Activated naive CD4-positive, alpha-beta T cell (primary cell): ENCODE measurements at places on chromosomes 5 and 9.

- DNase-seq: no peak
These were observed 53.4 kb upstream of the SNAPC3 start for GRCh38 chr9:15369238-15369637.

DNA sequence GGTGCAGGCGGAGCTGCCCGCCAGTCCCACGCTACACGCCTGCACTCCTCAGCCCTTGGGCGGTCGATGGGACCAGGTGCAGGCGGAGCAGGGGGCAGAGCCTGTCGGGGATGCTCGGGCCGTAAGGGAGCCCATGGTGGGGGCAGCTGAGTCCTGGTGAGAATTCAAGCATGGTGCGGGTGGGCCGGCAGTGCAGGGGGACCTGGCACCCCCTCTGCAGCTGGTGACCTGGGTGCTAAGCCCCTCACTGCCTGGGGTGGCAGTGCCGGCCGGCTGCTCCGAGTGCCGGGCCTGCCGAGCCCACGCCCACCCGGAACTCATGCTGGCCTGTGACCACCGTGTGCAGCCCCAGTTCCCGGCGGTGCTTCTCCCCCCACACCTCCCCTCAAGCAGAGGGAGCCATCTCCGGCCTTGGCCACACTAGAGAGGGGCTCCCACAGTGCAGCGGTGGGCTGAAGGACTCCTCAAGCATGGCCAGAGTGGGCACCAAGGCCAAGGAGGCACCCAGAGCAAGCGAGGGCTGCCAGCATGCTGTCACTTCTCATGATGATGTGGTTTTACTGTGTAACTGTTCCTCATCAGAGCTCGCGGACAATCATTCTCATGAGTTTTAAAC lies 228.9 kb upstream of the CDH9 start:
- no peak for DNase-seq

GRCh38 chr9:5949103-5949699 lies 58.5 kb downstream of the MLANA start:
- DNase-seq: no peak

GRCh38 chr9:38355517-38356120 lies 36.9 kb upstream of the ALDH1B1 start:
- no peak for DNase-seq

DNA sequence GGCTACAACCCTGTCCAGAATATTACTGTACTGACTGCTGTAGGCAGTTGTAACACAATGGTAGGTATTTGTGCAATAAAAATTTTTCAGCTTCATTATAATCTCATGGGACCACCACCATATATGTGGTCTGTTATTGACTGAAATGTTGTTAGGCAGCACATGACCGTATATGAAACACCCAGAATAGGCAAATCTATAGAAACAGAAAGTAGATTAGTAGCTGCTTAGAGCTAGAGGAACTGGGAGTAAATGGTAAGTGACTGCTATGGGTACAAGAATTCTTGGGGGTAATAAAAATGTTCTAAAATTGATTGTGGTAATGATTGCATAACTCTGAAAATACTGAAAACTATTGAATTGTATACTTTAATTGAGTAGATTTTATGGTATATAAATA lies 185.7 kb downstream of the ESM1 start:
- no peak for DNase-seq

- DNase-seq: no peak
These were observed 53.1 kb upstream of the TYRP1 start for GRCh38 chr9:12640016-12640587.

GRCh38 chr9:88458716-88459465 lies 70.6 kb downstream of the SPIN1 start:
- DNase-seq: no peak

GRCh38 chr9:8234316-8234715 lies 434.7 kb upstream of the DMAC1 start:
- DNase-seq: no peak

- no peak for DNase-seq
These were observed 78.9 kb upstream of the PAPPA start for GRCh38 chr9:116074658-116075057.

DNA sequence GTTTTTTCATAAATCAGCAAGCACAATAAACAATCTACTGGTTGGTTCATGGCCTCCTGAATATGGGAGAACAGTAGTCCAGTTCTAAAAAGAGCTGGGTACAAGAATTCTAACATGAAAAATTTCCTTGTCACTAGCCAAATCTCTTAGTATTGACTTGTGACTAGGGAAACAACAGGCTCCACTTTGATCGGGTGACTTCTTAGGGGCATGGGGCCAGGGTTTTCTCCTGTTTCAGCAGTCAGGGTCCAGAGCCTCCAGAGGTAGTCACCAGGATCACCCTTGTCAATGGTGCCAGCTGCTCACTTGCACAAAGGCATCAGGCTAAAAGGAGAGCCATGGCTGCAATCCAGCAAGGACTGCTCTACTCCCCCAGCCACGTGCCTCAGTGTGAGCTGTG lies 38.1 kb downstream of the LPAR1 start:
- DNase-seq: no peak

DNA sequence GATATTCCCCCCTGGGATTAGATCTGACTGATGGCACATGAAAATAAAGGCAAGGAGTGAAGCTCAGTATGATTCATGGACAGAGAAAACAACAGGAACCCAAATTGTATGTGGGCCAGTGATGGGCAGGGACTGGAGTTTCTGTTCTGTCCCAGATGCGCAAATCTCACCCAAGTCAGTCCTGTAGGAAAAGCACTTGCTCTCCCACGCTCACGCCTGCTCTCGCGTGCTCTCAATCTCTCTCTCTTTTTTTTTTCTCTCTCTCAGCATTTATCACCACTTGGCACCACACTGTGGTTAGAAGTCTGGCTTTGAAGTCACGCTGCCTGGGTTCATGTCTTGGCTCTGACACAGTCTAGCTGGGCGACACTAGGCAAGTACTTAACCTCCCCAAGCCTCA lies 106.5 kb upstream of the LRRTM2 start:
- DNase-seq: no peak

GRCh38 chr9:137807721-137808703 lies 69.6 kb upstream of the CACNA1B start:
- DNase-seq: no peak

DNA sequence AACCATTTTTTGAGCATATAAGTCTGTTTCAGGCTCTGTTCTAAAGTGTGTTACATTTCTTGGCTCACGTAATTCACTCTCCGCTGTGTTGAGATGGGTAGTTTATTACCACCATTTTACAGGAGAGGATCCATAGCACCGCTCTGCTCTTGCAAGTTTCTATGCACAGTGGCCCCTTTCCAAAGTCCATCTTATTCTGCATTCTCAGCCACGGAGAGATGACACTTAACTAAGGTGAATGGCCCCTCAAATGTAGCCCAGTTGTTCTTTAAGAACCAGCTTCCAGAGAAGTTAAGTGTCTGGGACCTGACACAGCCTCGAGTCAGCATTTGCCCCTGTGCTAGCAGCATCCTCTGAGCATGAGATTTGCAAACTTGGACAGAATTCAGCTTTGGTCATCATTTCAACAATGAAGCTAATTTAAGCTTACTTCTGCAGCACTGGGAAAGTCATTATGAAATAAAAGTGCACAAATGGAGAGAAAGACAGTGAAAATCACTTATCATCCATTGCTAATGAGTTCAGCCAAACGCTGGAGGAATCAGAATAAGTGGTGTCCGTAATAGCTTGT lies 61.9 kb downstream of the FAM78A start:
- no peak for DNase-seq

- no peak for DNase-seq
These were observed 54.7 kb upstream of the SMARCA2 start for GRCh38 chr9:1960342-1961042.

DNA sequence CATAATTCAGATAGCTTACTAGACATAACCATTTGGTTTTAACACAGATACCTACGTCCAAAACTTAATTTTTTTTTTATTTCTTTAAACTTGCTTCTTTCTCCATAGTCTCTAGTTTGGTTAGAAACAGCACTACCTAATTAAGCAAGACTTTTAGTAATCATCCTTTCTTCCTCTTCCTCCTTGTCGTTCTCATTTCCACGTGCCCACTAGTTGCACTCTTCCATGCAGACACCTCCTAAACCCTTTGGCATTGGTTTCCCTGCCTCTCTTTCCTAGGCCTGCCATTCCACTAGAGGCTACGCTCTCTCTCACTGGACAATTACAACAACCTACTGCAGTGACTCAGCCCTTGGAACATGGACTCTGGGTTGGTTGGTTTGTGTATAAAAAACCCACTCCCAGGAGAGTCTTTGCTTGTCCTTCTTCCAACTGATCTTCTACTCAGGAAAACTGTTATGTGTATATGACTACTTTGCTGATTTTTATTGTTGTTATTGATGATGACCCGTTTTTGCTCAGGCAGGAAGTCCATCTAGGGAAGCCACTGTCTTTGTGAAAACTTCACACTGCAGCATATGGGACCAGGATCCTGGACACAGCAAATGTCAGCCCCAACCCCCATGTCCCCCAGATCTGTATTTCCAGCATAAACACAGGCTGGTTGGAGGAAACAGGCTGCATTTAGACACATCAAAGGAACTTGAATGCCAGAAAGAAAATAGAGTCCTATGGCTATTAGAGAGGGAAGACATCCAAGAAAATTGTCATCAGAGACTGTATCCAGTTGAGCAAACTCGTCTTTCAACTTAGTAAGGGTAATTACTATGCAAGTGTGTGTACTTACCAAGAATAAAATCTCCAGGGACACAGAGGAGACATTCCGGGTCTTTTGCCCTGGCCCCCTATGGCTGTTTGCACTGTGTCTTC lies 503.2 kb downstream of the GADD45G start:
- no peak for DNase-seq

GRCh38 chr9:94982211-94982610 lies 255.7 kb downstream of the AOPEP start:
- no peak for DNase-seq

DNA sequence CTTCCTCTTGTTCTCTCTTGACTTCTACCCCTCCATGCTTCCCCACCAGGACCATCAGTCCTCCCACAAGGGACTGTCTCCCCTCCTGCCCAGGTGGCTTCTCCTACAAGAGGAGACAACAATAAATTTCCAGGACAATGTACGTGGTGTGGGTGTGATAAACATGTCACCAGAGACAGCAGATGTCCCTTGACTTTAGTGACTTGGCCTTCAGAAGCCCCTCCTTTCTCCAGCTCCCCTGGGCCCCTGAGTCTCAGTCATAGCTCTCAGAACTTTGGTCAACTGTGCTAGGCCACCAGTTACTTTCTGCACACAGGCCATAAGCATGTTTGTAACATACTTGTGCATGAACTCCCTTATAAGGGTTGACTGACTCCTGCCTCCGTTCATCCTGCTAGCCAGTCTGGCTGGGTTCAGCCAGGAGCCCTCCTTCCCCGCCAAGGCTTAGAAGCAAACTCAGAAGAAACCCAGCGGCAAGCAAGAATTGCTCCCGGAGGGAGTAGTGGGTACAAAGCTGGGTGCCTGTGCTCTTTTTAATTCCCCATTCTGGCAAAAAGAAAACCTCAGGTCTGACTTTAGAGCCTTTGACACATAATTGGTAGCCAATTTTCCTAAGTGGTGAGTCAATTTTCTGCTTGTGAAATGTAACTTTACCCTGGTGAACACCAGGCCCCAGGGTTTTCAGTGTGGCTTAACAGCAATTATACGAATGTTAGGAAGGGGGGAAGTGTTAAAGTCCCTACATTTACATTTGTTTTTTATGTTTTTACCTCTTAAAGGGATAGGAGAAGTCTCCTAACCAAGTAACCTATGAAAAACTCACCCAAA lies 49.2 kb downstream of the EBF1 start:
- DNase-seq: no peak

DNA sequence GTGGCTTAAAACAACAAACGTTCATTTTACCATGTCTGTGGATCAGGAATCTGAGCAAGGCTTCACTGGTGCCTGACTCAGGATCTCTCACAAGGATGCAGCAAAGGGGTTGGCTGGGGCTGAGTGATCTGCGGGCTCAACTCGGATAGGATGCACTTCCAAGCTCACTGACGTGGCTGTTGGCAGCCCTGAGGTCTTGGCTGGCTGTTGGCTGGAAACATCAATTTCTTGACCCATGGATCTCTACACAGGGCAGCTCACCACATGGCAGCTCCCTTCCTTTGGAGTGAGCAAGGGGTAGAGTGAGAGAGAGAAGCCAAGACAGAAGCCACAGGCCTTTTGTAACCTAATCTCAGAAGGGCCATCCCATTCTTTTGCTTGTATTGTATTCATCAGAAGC lies 202.1 kb downstream of the NXNL2 start:
- no peak for DNase-seq

DNA sequence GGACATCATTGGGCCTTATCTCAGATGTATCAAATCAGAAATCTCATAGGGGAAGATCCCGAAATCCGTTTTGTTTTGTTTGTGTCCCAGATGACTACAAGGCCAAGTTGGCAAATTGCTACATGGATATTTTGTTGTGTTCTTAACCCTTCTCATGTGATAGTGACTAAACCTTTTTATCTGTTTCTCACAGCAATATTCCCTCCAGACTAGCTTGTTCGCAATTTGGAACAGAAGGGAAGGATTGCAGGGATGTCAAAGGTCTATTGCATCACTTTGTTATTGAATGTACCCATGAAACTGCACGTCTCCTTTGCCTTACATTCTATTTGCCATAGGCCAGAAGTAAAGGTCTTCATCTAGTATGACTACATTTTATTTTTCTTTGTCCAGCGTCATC lies 453.9 kb downstream of the NFIB start:
- DNase-seq: no peak

DNA sequence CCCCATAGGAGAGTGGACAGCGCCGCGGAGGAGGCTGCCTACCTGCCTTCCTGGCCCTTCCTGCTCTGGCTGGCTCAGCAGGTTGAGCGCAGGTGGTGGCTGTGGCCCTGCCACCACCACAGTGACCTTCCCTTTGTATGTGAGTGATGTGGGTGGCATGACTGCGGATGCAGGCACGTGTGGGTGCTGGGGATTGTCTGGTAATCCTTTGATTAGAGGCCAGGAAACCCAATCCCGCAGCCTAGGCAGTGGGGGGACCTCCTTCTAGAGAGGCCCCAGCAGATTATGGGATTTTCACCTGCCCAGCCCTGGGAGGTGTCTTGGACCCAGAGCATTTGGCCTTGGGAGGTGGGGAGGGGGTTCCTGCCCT lies 16.5 kb downstream of the RXRA start:
- no peak for DNase-seq

DNA sequence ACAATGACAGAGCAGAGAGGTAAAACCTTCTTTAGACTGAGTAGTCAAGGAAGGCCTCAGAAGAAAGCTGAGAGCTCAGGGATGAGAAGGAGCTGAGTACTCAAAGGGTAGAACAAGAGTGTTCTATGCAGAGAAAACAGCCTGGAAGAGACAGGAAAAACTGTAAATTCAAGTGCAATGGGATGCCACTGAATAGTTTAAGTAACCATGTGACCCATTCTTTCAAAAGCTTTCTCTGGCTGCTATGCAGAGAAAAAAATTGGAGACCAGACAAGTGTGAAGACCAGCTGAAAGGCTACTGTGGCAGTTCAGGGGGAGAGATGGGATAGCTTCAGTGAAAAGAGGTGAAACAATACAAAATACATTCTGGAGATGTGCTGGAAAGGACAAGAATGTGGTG lies 61.3 kb upstream of the RNF38 start:
- DNase-seq: no peak
